ENCODE measurements at places on chromosomes 2 and 18.

DNA sequence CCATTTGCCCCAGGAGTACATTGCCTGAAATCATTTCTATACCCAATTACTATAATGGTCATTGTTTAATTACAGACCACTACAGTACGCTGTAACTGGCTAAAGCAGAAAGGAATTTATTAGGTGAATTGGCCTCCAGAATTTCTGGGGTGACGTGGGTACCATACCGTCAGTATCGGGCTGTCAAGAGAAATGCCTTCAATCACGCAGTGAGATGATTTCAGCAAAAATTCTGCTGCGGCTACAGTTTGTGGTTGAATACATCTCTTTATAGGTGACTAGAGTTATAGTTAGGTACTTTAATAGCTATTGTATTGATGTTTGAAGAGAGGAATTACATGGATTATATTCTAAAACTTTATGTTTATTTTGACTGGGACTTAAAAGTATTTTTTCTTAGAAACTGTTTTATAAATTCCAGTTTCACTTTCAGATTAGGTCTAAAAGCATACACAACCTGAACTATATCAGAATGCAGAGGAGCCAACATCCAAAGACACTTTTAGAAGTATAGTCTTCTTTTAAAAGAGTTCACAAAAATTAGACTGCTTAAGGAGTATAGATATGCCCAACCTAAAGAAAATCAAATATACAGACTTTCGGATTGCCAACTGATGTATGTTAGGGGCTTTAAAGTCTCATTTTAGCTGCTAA is 128.4 kb downstream of the TTC27 start:
- H3K36me3 ChIP-seq: peaks cover 80% of the 10 kb centered on the region
- H3K27ac ChIP-seq: peak overlapping the region; percentile 16
- H3K27me3 ChIP-seq: no peaks in the 10 kb centered on the region

GRCh38 chr18:22483407-22483806 is 65.7 kb upstream of the CTAGE1 start:
- no peak overlapping the region for H3K4me3 ChIP-seq
- DNase-seq: no peak
- H3K27me3 ChIP-seq: no peaks in the 10 kb centered on the region

DNA sequence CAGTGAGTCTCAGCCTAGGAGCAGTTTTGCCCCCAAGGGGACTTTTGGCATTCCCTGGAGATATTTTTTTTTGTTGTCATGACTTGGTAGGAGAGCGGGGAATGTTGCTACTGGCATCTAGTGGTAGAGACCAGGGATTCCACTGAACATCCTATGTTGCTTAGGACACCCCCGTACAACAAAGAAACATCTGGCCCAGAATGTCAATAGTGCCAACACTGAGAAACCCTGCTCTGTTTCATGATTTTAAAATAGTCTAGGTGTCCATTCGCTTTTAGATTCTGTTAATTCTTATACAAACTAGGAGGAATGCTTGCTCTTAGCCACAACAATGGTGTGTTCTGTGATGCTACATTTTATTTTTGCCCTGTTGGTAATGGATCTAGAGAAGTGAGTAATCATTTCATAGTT is 225.8 kb upstream of the SIX3 start:
- no peak overlapping the region for H3K4me3 ChIP-seq
- no peaks in the 10 kb centered on the region for H3K36me3 ChIP-seq
- H3K27ac ChIP-seq: no peak overlapping the region
- H3K27me3 ChIP-seq: no peaks in the 10 kb centered on the region

DNA sequence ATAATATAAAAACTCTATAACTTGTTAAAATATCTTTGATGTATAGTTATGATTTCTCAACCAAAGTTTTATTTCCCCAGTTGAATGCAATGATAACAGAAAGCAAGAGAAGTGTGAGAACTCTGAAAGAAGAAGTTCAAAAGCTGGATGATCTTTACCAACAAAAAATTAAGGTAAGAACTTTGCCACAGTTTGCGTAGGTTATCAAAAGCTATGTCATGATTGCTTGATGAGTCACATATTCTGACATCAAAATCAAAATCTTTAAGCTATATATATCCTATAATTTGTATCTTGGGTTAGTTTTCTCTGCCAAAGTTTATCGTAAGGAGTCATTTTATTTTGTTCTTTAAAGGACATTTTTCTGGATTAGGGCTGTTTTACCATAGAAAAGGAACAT is 35.0 kb downstream of the NDC80 start:
- no peak for DNase-seq
- peak overlapping the region; percentile 89 for H3K27ac ChIP-seq
